Activated CD8-positive, alpha-beta T cell treated with anti-CD3 and anti-CD28 coated beads for 36 hours (primary cell): ENCODE measurements at places on chromosomes 4 and X. TPM values are rescaled to one million over a fixed set of nuclear protein-coding genes. Genes with fewer than 3 reads are reported as not detected.

Gene SORCS2
- not detected for total RNA-seq

Gene NKX3-2
- total RNA-seq, result not detected

Gene ADRA2C
- total RNA-seq, result 0.27 TPM

Gene GAGE13
- not detected for total RNA-seq

Gene CLIC2
- 0.49 TPM for total RNA-seq

Gene GPRASP3
- total RNA-seq, result 1.3 TPM

- no peaks in the 10 kb centered on the region for H3K27me3 ChIP-seq
- H3K4me3 ChIP-seq, result no peak overlapping the region
- H3K4me1 ChIP-seq, result no peaks in the 10 kb centered on the region
- no peak overlapping the region for H3K27ac ChIP-seq
- DNase-seq, result no peak
Measured at GRCh38 chrX:114709406-114709805, 125.5 kb downstream of the HTR2C start.

GRCh38 chr4:75800972-75801371 lies 76.6 kb downstream of the USO1 start:
- H3K4me3 ChIP-seq, result no peak overlapping the region
- H3K27me3 ChIP-seq, result no peaks in the 10 kb centered on the region
- H3K36me3 ChIP-seq, result peaks cover 22% of the 10 kb centered on the region
- DNase-seq, result no peak
- H3K27ac ChIP-seq, result no peak overlapping the region

DNA sequence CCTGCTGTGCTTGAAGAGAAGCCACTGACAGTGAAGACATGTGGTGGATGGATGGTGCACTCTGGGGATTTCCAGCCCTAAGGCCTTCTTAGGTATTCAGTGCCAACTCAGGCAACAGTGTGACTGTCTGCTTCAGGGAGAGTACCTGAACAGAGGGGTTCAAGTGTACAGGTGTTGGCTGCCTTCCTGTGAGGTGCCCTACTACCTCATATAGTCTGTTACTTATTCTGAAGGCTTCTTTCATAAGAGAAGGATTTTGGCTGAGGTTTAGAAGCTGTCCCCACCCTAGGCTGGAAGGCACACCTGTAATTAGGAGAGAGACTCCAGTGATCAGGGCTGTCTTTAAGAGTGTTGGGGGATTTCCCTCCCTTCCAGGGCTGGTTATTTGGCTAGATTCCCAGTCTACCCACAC lies 1.8 kb downstream of the FTHL17 start:
- peak overlapping the region; percentile 61 for H3K27ac ChIP-seq
- no peak overlapping the region for H3K4me3 ChIP-seq
- H3K36me3 ChIP-seq, result no peaks in the 10 kb centered on the region
- H3K27me3 ChIP-seq, result no peaks in the 10 kb centered on the region
- peak; percentile 43 for DNase-seq
- H3K4me1 ChIP-seq, result peaks cover 14% of the 10 kb centered on the region

- no peaks in the 10 kb centered on the region for H3K36me3 ChIP-seq
- H3K4me1 ChIP-seq, result no peaks in the 10 kb centered on the region
- no peaks in the 10 kb centered on the region for H3K27me3 ChIP-seq
- DNase-seq, result no peak
- H3K4me3 ChIP-seq, result no peak overlapping the region
Measured at GRCh38 chr4:159608436-159608835, 505.6 kb downstream of the RAPGEF2 start.

DNA sequence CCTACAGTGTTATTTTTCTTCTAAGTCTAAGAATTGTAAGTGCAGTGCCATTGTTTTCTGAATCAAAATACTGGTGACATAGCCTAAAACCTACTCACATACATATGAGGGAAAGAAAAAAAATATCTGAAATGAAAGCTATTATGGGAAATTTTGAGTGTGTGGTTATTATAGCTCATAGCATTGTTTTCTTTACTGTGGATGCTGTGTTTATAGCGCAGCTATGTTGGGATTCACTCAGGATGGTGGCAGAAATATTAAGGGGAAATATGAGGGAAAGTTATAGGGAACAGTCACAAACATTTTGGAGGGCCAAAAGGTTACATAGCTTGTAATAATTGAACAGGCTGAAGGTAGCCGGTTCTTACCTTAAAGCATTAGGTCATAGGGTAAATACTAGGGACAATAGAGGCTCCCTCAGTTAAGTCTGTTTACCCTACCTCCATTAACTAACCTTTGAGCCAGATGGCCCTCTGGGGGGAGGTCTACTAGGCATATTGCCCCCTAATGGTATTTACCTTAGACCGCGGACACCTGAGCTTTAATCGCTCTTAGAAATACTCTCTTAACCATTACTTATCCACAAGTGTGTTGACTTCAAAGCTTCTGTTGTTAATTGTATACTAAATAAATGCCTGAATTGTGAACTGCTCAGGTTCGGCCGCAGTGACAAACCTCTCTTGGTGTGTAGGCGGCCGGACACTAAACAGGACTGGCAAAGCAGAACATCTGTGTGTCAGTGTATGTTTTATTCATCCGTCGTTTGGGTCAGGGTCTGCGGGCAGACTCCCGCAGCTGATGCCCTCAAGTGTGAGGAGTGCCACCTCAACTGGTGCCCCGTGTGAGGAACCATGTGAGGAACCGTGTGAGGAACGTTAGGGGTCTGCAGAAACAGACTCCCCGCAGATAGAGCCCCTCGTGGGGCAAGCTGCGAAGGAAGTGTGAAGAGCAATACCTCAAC lies 21.3 kb upstream of the SULT1B1 start:
- H3K27ac ChIP-seq, result no peak overlapping the region
- no peaks in the 10 kb centered on the region for H3K27me3 ChIP-seq
- no peaks in the 10 kb centered on the region for H3K36me3 ChIP-seq
- no peaks in the 10 kb centered on the region for H3K4me1 ChIP-seq

GRCh38 chr4:185729391-185729804 lies 82.6 kb downstream of the SORBS2 start:
- no peak overlapping the region for H3K4me3 ChIP-seq
- H3K27me3 ChIP-seq, result peaks cover 10% of the 10 kb centered on the region
- no peak overlapping the region for H3K27ac ChIP-seq
- DNase-seq, result no peak

GRCh38 chrX:16897445-16897844 lies 27.3 kb upstream of the RBBP7 start:
- H3K27me3 ChIP-seq, result peaks cover 4% of the 10 kb centered on the region
- H3K4me3 ChIP-seq, result no peak overlapping the region
- H3K36me3 ChIP-seq, result no peaks in the 10 kb centered on the region
- H3K4me1 ChIP-seq, result peaks cover 5% of the 10 kb centered on the region
- no peak overlapping the region for H3K27ac ChIP-seq

GRCh38 chrX:85503258-85504158 lies 124.0 kb upstream of the POF1B start:
- no peak for DNase-seq
- no peaks in the 10 kb centered on the region for H3K27me3 ChIP-seq
- no peak overlapping the region for H3K27ac ChIP-seq
- H3K36me3 ChIP-seq, result no peaks in the 10 kb centered on the region

- DNase-seq, result no peak
- no peaks in the 10 kb centered on the region for H3K27me3 ChIP-seq
- no peak overlapping the region for H3K4me3 ChIP-seq
- no peaks in the 10 kb centered on the region for H3K4me1 ChIP-seq
- no peaks in the 10 kb centered on the region for H3K36me3 ChIP-seq
Measured at GRCh38 chr4:138647433-138647832, 368.1 kb upstream of the NOCT start.

DNA sequence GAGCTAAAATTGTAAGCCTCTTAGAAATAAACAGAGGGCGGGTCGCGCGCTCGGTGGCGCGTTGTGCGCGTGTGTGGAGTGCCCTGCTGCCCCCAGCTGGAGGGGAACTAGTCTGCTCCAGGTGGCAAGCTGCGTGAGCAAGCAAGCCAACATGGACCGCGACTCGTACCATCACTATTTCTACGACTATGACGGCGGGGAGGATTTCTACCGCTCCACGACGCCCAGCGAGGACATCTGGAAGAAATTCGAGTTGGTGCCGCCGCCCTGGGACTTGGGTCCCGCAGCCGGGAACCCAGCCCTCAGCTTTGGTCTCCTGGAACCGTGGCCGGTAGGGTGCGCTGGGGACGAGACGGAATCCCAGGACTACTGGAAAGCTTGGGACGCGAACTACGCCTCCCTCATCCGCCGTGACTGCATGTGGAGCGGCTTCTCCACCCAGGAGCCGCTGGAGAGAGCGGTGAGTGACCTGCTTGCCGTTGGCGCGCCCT lies 66.1 kb downstream of the DNAAF6 start:
- peak; percentile 26 for DNase-seq
- H3K4me1 ChIP-seq, result no peaks in the 10 kb centered on the region
- H3K4me3 ChIP-seq, result no peak overlapping the region
- peaks cover 10% of the 10 kb centered on the region for H3K27me3 ChIP-seq
- H3K36me3 ChIP-seq, result no peaks in the 10 kb centered on the region

DNA sequence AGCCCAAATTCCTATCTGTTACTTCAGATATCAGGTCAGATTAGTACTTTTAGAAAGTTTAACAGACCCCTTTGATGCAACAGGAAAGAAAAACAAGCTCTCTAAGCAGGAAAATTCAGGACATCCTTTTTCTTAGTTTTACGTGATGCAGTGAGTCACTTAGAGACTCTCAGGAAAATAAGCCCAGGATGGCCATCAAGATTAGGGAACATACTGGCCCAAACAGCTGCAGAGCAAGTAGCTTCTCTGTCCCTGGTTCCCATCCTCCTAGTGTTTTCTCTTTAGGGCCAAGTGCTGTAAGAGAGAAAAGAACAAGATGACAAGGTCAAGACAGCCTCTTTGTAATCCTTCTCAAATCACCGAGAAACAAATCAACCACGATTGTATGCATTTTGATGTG lies 219.1 kb downstream of the ZNF674 start:
- no peak overlapping the region for H3K4me3 ChIP-seq
- H3K27me3 ChIP-seq, result no peaks in the 10 kb centered on the region
- H3K36me3 ChIP-seq, result no peaks in the 10 kb centered on the region

DNA sequence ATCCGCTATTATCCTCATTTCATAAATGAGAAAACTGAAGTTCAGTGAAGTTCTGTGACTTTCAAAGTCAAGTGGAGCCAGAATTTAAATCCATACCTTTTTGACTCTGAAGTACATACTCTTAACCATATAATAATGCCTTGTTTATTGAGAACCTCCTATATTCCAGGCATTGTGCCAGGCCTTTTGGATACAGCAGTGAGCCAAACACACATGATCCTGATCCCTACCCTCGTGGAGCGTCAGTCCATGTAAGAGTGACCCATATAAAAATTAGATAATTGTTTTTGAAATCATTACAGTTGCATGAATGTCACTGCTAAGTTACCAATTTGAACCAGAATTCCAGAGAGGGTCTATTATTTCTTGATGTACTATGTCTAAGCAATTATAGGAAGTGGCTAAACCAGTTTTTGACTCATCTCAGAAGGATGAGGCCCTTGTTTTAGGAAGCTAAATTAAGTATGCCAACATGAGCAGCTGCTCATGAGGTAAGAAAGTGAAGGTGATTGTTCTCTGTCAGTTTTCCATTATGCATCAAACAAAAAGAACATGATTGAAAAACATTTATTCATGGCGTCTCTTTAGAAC lies 289.5 kb downstream of the GLUD2 start:
- H3K4me1 ChIP-seq, result no peaks in the 10 kb centered on the region
- H3K27me3 ChIP-seq, result no peaks in the 10 kb centered on the region
- H3K27ac ChIP-seq, result no peak overlapping the region
- DNase-seq, result no peak
- no peaks in the 10 kb centered on the region for H3K36me3 ChIP-seq
- no peak overlapping the region for H3K4me3 ChIP-seq

- DNase-seq, result no peak
- no peaks in the 10 kb centered on the region for H3K36me3 ChIP-seq
- H3K4me1 ChIP-seq, result peaks cover 2% of the 10 kb centered on the region
- H3K4me3 ChIP-seq, result no peak overlapping the region
Measured at GRCh38 chrX:24333371-24333770, 19.5 kb upstream of the SUPT20HL2 start.

GRCh38 chr4:104642521-104642920 lies 147.8 kb upstream of the CXXC4 start:
- no peaks in the 10 kb centered on the region for H3K36me3 ChIP-seq
- H3K27ac ChIP-seq, result no peak overlapping the region
- no peak overlapping the region for H3K4me3 ChIP-seq
- H3K4me1 ChIP-seq, result no peaks in the 10 kb centered on the region

- DNase-seq, result no peak
- peaks cover 2% of the 10 kb centered on the region for H3K27me3 ChIP-seq
- H3K4me3 ChIP-seq, result no peak overlapping the region
- no peak overlapping the region for H3K27ac ChIP-seq
- peaks cover 10% of the 10 kb centered on the region for H3K4me1 ChIP-seq
- H3K36me3 ChIP-seq, result peaks cover 21% of the 10 kb centered on the region
Measured at GRCh38 chr4:7822877-7823276, 116.8 kb downstream of the AFAP1 start.

- H3K27ac ChIP-seq, result no peak overlapping the region
- no peak overlapping the region for H3K4me3 ChIP-seq
- no peaks in the 10 kb centered on the region for H3K4me1 ChIP-seq
- H3K36me3 ChIP-seq, result no peaks in the 10 kb centered on the region
- no peaks in the 10 kb centered on the region for H3K27me3 ChIP-seq
Measured at GRCh38 chrX:115029440-115029839, 12.0 kb upstream of the IL13RA2 start.

DNA sequence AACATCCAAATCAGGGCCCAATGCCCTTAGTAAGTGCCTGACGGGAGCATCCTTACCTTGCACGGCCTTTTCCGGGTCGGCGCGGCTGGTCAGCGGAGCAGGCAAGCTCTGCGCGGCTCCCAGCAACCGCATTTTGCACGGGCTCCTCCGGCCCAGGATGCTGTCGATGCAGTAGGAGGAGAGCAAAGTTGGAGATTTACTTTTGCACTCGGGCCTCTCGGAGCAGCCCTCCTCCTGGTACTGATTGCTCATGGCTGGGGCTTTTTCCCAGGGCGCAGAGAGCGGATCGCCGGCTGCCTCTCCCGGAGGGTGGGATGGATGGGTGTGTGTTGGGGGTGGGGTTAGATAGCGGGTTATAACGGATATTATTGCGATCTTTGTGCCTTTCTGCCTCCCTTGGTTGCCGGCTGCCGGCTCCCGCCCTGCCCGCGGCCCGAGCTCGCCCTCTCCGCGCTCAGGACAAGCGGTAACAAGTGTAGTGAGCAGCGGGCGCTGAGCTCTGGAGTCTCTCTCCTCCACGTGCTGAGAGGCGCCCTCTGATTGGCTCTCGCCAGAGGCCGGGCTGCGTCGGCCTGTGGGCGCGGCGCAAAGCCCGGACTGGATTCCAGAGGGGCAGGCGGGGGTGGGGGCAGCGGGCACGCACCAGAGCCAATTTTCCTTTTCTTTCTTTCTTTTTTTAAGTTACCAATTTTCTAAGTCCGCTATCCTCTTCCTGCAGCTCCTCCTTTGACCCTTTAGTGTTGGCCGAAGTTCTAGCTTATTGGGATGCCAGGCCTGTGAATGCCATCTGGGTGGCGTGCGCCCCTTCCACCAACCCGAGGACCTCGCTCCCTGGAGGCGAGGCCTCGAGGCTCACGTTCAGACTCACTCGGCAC lies at the start of gene ARX:
TSS of gene ARX (minus strand) at position 480 of the 875 bp plus-strand sequence. CDS start at position 252, 228 bp downstream.
- H3K36me3 ChIP-seq, result no peaks in the 10 kb centered on the region

DNA sequence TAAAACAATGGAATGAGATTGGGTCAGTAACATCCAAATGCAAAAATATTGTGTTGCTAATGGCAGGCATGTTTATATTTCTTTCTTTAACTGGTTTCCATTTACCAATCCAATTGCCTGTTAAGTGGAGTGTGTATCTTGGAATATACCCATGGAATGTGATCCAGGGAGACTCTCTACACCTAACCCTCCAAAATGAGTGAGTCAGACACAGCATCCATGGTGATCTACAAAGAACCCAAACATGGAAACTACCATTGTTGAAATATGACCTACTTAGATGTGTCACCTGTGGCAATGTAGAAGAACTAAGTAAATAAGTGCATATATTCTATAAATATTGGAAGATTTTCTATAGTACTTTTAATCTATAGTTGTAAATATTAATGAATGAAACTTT lies 110.3 kb downstream of the AREG start:
- H3K4me1 ChIP-seq, result no peaks in the 10 kb centered on the region
- no peak overlapping the region for H3K4me3 ChIP-seq
- H3K36me3 ChIP-seq, result no peaks in the 10 kb centered on the region
- DNase-seq, result no peak
- no peak overlapping the region for H3K27ac ChIP-seq
